ENCODE measurements at places on chromosomes 2 and 18.
A peak's percentile ranks its signal among the peaks of the same experiment; 100 is the strongest.

GRCh38 chr18:75131381-75132000, 77.4 kb downstream of the PTGR3 start:
- DNase-seq, result no peak

GRCh38 chr2:95526360-95527341, 42.1 kb upstream of the TRIM43B start:
- peak; percentile 17 for DNase-seq

DNA sequence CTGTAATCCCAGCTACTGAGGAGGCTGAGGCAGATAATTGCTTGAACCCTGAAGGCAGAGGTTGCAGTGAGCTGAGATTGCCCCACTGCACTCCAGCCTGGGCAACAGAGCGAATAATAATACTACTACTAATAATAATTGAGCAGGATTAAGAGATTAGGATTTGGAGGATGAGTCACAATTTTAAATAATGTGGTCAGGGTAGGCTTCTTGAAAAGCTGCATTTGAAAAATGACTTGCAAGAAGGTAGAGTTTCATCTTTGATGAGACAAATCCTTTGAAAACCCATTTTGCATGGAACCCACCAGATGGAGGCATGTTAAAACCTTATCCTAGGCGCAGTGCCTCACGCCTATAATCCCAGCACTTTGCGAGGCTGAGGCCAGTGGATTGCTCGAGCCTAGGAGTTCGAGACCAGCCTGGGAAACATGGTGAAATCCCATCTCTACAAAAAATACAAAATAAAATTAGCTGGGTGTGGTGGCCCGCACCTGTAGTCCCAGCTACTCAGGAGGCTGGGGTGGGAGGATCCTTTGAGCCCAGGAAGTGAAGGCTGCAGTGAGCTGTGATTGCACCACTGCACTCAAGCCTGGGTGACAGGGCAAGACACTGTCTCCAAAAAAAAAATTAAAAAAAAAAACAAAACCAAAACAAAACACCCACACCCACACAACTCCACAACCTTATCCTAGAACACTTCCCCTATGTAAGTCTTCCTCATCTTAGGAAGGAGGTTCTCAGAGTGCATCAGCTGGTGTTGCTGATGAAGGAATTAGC, 3.3 kb upstream of the ATP8B1 start:
- no peak for DNase-seq

GRCh38 chr2:159144776-159145614, 141.5 kb downstream of the WDSUB1 start:
- DNase-seq, result no peak

DNA sequence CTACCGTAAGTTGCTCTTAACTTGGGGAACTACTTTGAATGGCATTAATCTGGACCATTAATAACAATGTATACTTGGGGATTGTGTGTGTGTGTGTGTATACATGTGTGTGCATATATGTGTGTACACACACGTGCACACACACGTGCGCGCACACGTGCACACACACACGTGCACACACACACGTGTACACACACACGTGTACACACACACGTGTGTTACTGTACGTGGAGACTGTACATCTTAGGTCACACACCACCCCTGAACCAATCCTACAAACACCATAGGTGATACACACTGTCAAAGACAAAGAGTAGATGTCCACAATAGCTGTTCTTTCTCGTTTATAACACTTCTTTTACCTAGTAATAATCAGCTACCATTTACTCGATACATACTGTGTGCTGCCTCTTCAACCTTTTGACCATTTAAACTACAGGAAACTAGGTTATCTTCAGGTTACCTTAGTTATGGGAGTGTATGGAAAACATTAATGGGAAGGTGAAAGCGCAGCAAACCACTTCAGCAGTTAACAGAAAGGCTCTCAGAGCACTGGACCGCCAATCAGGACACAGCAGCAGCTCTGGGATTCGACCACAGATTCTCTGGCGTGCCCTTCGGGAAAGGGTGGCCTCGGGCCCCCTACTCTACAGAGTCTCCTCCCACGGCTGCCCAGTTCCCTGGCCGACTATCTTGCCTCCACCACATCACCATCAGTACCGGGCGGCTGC, 894 bp upstream of the GCC2 start:
- DNase-seq, result no peak

- DNase-seq, result no peak
Observed at GRCh38 chr18:13414521-13414920, 196.0 kb downstream of the LDLRAD4 start.

GRCh38 chr2:124646166-124646815, 621.2 kb downstream of the CNTNAP5 start:
- peak; percentile 4 for DNase-seq

- no peak for DNase-seq
Observed at GRCh38 chr2:52178845-52179244, 1146.9 kb upstream of the NRXN1 start.

GRCh38 chr2:190867832-190868231, 12.8 kb upstream of the GLS start:
- DNase-seq, result no peak

- DNase-seq, result no peak
Observed at GRCh38 chr2:206721256-206721920, 3.2 kb upstream of the DYTN start.

DNA sequence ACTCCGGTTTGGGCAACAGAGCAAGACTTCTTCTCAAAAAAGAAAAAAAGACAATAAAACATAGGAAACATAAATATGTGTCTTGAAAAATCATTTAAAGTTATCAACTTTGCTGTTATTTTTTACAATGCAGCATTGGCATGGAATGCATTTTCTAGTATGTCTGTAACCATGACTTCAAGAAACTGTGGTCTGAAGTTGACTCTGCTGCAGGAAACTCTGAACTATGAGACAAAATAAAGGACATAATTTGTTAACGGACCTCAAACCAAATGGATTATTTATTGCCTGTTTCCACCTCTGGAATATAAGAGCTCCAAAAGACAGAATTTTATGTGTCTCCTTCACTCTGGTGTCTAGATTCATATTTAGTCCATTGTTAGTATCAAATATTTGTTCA, 79.1 kb downstream of the TRIB2 start:
- DNase-seq, result no peak

DNA sequence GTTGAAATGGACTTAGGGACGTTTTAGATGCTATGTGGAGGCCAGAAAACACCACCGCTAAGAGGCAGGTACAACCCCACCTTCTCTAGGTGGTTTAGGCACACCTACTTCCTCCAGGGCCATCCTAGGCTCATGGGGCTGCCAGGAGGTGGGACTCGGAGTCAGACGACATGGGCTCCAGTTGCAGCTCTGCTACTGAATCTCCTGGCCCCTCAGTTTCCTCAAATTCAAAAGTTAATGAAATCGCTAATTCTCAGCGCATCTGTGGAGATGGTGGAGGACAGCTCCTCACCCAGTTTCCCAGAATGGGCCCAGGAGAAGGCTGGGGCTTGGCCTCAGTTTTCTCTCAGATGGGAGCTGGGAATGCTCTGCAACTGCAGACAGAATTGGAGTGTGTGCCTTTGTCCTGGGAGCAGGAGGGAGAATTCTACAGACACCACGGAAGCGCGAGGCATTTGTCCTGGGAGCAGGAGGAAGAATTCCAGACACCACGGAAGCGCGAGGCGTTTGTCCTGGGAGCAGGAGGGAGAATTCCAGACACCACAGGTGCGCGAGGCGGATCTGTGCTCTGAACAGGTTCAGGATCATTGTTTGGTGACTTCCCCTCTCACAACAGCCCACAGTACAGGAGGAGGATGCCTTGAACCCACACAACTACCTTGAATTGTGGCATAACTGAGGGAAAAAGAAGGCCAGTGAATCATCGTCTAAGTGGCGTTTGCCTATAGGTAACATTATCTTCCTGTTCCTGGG, 103.7 kb upstream of the PXDN start:
- no peak for DNase-seq

- no peak for DNase-seq
Observed at GRCh38 chr2:38386821-38387220, 9.7 kb upstream of the ATL2 start.

DNA sequence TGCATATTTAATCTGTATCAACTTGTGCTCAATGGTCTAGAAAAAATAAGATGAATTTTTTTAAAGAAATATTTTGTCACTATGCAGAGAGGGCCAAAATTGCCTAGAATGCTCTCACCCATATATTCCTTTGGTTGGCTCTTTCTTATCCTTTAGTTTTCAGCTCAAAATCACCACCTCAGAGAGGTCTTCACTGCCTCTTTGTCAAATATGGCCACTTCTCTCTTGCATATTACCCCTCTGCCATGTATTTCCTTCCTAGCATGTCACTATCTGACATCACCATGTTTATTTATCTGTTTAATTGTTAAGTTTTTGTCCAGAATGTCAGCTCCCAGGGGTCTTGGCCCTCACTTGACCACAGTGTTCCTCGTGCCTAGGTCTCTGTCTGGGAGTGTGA, 535.2 kb upstream of the CDH2 start:
- DNase-seq, result no peak

DNA sequence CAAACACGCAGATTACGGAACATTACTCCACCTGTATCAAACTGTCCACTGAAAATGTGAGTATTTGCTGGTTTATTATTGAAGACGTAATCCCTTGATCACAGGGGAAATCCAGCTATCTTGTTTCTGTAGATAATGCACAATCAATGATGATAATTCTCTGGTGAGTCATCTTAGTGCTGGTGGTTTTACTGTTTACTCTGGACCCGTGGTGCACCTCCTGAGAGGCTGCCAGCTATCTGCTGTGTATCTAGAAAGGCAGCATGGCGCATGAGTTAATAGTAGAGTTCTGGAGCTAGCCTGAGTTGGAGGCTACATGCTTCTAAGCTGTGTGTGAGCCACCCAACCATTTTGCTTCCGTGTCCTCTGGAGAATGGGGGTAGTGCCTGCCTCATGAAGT, 6.5 kb downstream of the NCAPH start:
- DNase-seq, result no peak

- no peak for DNase-seq
Observed at GRCh38 chr2:117087535-117088291, 726.8 kb upstream of the DDX18 start.

- DNase-seq, result no peak
Observed at GRCh38 chr18:5107988-5108387, 89.1 kb downstream of the AKAIN1 start.

DNA sequence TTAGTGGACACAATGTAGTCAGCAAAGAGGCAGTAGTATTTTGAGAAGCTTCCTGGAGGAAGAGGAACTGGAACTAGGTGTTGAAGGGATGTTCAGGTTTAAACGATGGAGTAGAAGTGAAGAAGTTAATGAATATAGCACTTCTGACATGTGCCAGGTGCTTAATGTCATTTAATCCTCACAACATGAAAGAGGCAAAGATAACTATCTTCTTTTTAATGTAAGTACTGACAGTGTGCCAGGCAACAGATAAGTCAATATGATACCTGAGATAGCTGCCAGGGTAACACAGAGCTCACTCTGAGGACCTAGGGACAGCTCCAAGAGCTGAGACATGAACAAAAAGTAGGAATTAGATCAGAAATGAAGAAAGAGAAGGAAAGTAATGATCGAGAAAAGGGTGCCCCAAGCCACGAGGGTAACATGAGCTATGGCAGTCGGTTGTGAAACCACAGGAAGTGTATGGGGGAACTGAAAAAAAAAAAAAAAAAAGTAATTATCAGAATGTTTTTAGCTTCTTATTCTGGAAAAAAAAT, 140.7 kb downstream of the RNF144A start:
- no peak for DNase-seq

GRCh38 chr2:24943427-24944053, 23.5 kb upstream of the ADCY3 start:
- no peak for DNase-seq

- DNase-seq, result no peak
Observed at GRCh38 chr2:98607741-98608115, 584 bp downstream of the COA5 start.

DNA sequence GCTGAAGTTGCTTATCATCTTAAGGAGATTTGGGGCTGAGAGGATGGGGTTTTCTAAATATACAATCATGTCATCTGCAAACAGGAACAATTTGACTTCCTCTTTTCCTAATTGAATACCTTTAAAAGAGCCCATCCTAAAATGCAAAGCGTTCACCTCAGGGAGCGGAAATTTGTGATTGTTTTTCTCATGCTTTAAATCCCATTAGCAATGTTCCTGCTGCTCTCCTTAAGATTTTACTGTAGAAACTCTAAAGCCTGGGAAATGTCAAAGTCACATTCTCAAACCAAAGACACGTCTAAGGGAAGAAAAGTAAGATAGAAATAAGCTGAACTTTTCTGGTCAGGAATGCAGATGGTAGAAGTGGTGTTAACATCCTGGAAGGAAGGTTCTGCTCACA, 285.8 kb upstream of the MAP2 start:
- DNase-seq, result no peak

GRCh38 chr18:61578846-61579245, 245.6 kb downstream of the CDH20 start:
- DNase-seq, result no peak

GRCh38 chr2:179248024-179248348, 16.6 kb downstream of the SESTD1 start:
- no peak for DNase-seq

DNA sequence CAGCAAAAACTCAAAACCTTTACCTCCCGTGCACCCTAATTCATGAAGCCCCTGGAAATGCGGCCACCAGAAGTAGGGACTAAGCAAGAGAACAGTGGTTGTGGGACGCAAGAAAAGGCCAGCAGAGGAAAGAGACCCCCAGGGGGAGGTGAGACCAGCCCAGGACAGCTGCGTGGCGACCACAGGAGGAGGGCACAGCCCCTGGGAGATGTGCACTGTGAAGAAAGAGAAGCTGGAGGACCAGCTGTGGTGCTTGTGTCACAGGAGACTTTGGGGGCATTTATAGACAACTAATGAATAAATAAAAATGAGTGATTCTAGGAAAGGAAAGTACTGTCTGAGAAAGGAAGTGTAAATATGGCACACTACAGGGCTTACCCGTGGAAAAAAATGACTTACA, 263.8 kb downstream of the EIPR1 start:
- no peak for DNase-seq

DNA sequence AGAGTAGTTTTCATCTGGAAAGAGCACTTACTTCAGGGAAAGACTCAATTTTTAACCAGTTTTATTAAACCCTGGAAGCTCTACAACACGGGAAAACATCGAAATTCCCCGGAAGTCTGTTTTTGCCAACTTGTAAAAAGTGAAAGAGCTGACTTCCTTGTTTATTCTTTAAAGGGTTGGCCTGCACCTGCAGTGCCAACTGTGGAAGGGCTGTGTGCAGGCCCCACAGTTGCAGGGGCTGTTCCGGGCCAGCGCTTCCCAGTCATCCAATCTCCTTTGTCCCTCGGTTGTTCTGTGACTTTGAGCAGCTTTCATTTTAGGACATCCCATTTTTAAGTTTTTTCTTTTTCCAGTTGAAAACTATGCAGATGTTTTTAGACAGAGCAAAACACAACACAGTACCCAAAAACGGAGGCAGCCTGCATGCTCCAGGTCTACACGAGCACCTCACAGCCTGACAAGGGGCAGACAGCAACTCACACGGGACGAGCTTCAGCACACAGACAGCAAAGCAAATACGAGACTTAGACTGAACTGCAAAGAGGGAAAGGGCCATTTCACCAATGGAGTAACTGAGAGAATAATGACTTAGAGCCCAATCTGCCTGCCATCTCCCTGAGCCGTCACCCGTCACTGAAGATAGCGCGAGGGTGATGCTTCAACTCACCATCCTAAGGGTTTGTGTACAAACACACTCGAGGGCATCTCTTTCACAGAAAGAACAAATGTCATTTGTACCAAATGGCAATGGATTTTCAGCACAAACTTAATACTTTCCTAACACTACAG, 70.6 kb downstream of the EMILIN2 start:
- DNase-seq, result no peak

Data from NCI-H2107 (cell line).